SHP77 treated with DMSO at 0.1 percent for 48 hours (cell line): ENCODE measurements at places on chromosomes 3 and 15.

- DNase-seq: no peak
Measured at GRCh38 chr3:150412561-150413231, 4.6 kb downstream of the TSC22D2 start.

GRCh38 chr3:42507761-42508335 lies 5.4 kb downstream of the VIPR1 start:
- no peak for DNase-seq

DNA sequence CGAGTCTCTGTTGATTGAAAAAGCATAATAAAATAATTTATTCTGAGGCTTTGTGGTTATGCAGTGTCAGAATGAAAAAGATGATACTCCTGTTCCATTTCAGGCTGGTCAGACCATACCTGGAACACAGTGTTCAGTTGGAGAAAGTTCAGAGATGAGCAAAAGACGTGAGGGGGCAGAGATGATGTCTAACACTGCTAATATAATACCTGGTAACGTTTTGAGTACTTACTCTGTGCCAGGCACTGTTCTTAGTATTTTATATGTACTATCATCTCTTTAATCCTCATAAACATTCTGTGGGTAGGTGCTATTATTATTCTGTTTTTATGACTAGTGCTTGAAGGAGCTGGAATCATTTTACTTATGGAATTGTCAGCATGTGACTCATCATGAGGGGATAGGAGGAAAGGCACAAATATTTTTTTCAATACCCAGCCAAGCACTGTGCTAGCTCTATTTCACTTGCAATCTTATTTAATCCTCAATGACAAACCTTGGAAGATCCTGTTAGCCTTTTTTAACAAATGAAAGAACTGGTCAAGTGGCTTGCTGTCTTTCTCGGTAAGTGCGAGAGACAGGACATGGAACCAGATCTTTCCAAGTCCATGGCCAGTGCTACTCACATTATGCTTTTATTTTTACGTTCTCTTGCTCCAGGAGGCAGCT lies 31.8 kb downstream of the IQGAP1 start:
- no peak for DNase-seq

- no peak for DNase-seq
Measured at GRCh38 chr15:100311833-100312476, 29.8 kb downstream of the ADAMTS17 start.

DNA sequence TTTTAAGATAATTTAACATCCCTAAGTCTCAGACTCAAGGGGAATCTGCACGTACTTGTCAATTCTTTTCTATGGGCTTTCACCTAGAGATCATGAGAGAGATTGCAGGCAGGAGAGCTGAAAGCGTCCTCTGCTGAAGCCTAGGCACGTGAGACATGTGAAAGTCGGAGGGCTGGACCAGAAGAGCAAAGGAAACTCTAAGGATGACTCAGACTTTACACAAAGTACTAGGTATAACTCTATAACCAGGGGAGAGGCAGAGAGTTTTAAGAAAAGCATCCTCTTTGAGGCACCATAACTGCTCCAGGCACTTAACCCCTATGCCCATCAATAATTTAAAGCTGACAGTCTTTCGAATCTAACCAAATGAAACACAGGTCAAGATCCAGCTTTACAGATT lies 436.6 kb downstream of the VGLL3 start:
- DNase-seq: no peak
